Uterus (tissue), 4 donors: ENCODE measurements at places on chromosomes 12 and 14. TPM values are rescaled to one million over a fixed set of nuclear protein-coding genes. Genes with fewer than 3 reads are reported as not detected.

The ZFHX2 gene
- 0.35 TPM for total RNA-seq

DNA sequence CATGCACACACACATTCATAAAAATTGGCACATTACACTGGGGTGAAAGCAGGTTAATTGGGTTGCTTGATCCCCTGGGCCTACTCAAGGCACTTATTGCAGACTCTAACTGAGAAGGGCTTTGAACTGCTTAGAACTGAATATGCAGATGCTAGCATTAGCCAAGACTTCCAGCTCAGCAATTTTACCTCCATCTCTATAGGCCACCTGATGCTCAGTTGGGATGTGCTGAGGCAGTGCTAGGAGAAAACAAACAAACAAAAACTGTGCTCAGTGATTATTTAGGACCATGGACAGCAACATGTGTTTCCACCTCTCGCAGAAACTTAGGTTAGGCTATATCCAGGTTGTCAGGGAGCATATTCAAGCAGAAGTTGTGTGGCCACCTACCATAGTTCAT lies 124.8 kb upstream of the WSCD2 start:
- H3K27me3 ChIP-seq, result no peaks in the 10 kb centered on the region
- H3K4me1 ChIP-seq, result no peaks in the 10 kb centered on the region
- DNase-seq, result no peak
- H3K27ac ChIP-seq, result no peak overlapping the region
- no peaks in the 10 kb centered on the region for H3K36me3 ChIP-seq
- no peak overlapping the region for H3K4me3 ChIP-seq

The KRT85 gene
- 0.76 TPM for total RNA-seq

The TAS2R46 gene
- 8.7 TPM for total RNA-seq

The ACAD10 gene
- 19.4 TPM for total RNA-seq

DNA sequence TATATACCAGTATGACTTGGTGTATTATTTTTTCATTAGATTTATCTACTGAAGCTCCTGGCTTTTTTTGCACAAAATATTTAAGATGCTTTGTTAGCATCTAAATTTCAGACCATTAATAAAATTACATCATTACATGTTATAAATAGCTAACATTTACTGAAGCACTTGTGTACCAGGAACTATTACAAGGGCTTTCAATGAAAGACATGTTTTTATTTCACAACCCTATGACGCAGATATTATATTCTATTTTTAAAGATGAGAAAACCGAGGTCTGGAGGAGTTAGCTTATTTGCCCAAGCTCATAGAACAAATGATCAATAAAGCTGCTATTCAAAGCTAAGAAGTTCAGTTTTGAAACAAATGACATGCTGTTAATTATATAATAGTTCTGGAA lies 420.4 kb upstream of the DCN start:
- no peaks in the 10 kb centered on the region for H3K27me3 ChIP-seq
- H3K4me1 ChIP-seq, result no peaks in the 10 kb centered on the region
- no peaks in the 10 kb centered on the region for H3K36me3 ChIP-seq
- H3K4me3 ChIP-seq, result no peak overlapping the region
- DNase-seq, result no peak
- H3K27ac ChIP-seq, result peak overlapping the region; percentile 70

- no peaks in the 10 kb centered on the region for H3K36me3 ChIP-seq
- no peak for DNase-seq
- no peaks in the 10 kb centered on the region for H3K4me1 ChIP-seq
- no peak overlapping the region for H3K4me3 ChIP-seq
- no peak overlapping the region for H3K27ac ChIP-seq
These were observed 100.8 kb downstream of the PPM1A start for GRCh38 chr14:60349663-60350365.

DNA sequence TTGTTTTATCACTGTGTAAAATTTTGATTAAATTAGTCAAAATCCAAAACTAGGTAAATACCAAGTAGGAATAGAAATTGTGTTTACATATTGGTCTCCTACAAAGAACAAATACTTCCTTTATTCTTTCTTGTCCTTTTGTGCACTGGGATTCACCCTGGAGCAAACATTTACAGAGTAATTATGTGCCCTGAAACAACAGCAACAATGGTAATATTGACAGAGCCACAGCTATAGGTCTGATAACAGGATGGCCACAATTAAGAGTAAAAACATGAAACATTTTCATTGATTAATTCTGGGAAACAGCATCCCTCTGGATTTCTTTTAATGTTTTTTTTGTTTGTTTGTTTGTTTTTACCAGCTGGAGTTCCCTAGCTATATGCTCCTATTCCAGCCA lies 61.2 kb downstream of the SLC38A6 start:
- H3K4me3 ChIP-seq, result no peak overlapping the region
- H3K4me1 ChIP-seq, result no peaks in the 10 kb centered on the region
- H3K27ac ChIP-seq, result no peak overlapping the region
- H3K36me3 ChIP-seq, result no peaks in the 10 kb centered on the region
- no peak for DNase-seq

DNA sequence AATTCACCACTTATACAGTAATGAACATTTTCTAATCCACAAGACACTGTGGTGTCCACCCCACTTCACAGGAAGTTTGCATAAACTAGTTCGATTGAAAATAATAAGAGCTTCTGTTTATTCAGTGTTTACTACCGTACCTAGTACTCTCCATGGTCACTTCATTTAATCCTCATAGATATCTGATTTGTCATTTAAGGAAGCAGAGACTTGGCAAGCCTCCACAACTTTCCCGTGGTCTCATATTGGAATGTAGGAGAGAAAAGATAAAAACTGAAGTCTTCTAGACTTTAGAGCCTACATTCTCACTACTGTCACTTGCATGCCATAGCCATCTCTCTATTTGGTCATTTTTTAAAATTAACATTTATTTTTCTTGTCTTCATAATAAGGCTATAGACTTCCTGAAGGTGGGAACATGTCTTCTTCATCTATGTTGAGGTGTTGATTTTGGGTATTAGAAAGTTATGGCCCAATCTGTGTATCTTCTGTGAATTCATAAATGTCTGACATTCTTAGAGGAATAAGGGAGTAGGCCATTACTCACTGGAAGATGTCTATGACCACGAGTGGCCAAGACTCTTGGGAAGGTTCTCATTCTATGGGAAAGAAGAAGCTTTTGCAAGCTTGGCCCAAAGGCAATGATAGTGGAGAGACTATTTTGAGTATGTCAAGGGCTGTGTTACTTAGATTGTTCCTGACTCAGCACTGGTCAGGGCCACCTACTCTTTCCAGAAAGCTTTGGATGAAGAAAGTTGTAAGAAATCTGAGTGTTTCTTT lies 423.7 kb downstream of the LRIG3 start:
- no peak overlapping the region for H3K4me3 ChIP-seq
- no peaks in the 10 kb centered on the region for H3K27me3 ChIP-seq
